ENCODE measurements at places on chromosomes 16 and 17. TPM values are rescaled to one million over a fixed set of nuclear protein-coding genes. Genes with fewer than 3 reads are reported as not detected.

Gene TMUB2
- 45.5 TPM for total RNA-seq

Gene KRT24
- total RNA-seq: not detected

Gene LUC7L3
- total RNA-seq: 212 TPM

Gene ZSCAN10
- total RNA-seq: 0.23 TPM

Gene OR1A1
- not detected for total RNA-seq

Gene FOXC2
- total RNA-seq: not detected

Gene BRIP1
- 16.0 TPM for total RNA-seq

Gene ZDHHC1
- 12.8 TPM for total RNA-seq

Gene CACNB1
- 26.0 TPM for total RNA-seq

GRCh38 chr17:15263680-15264079 is 1.4 kb downstream of the PMP22 start:
- H3K36me3 ChIP-seq: no peaks in the 10 kb centered on the region
- H3K27ac ChIP-seq: no peak overlapping the region
- no peak for DNase-seq
- H3K4me1 ChIP-seq: no peaks in the 10 kb centered on the region

DNA sequence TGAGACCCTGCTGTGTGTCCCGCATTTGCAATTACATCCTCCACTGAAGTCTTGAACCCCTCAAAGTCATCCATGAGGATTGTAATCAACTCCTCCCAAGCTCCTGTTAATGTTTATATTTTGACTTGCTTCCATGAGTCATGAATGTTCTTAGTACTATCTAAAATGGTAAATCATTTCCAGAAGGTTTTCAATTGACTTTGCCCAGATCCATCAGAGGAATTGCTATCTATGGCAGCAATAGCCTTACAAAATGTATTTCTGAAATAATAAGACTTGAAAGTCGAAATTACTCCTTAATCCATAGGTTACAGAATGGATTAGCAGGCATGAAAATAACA is 2.5 kb upstream of the C16orf87 start:
- no peaks in the 10 kb centered on the region for H3K36me3 ChIP-seq
- no peak overlapping the region for H3K27ac ChIP-seq
- no peak for DNase-seq
- H3K4me1 ChIP-seq: peaks cover 12% of the 10 kb centered on the region
- H3K27me3 ChIP-seq: no peaks in the 10 kb centered on the region

DNA sequence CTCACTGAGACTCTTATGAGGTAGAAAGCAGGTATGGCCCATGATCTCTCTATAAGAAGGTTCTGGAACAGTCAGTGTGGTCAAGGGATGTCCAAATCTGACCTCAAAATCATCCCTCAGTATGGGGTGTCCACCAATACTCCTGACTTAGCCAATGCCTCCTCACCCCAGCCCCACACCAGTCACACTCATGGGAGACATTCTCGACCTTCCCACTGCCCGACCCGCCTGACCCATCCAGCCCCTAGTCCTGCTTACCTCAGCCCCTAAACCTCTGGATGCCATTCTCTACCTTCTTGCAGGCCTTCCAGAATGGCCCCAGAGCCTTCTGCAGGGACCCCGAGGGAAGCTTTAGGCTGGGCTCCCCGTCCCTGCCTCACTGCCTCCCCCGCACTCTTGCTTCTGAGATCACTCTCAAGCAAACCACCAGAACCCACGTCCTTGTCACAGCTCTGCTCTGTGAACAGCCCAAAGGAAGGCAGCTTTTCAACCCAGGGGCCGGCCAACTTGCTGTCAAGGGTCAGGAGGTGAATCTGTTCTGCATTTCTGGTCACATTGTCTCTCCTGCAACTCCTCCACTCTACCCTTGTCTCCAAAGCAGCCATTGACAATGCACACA is 44.9 kb upstream of the RBFOX3 start:
- H3K27me3 ChIP-seq: peaks cover 79% of the 10 kb centered on the region
- H3K4me3 ChIP-seq: no peak overlapping the region
- no peaks in the 10 kb centered on the region for H3K36me3 ChIP-seq
- no peaks in the 10 kb centered on the region for H3K4me1 ChIP-seq

DNA sequence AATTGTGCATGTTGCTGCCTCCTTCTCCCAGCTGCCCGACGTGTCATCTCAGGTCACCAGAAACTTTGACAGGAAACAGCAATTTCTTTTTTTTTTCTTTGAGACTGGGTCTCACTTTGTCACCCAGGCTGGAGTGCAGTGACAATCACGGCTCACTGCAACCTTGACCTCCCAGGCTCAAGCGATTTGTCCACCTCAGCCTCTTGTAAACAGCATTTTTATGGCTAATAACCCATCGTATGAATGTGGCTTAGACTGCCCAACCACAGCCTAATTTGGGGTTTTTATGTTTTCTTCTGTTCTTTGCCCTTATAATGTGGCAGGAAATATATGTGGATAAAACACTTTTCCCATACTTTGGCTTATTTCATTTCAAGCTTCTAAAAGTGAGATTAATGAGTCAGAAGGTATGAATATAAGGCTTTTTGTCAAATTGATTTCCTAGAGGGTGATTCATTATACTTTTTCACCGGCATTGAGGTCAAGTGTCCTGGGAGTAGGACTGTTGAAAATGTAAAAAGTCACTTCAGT is 31.0 kb upstream of the SLC5A10 start:
- H3K36me3 ChIP-seq: peaks cover 8% of the 10 kb centered on the region
- H3K27me3 ChIP-seq: no peaks in the 10 kb centered on the region
- no peak overlapping the region for H3K4me3 ChIP-seq
- no peak for DNase-seq

- no peak for DNase-seq
- H3K36me3 ChIP-seq: no peaks in the 10 kb centered on the region
- H3K4me1 ChIP-seq: no peaks in the 10 kb centered on the region
- no peak overlapping the region for H3K4me3 ChIP-seq
- 0 out of 2 replicates have a peak, but pooled peaks cover 2% of the 10 kb centered on the region for H3K27me3 ChIP-seq
Measured at GRCh38 chr16:16578701-16579100, 199.8 kb downstream of the NPIPA7 start.

GRCh38 chr16:72173997-72174396 is 2.0 kb upstream of the PMFBP1 start:
- H3K27ac ChIP-seq: no peak overlapping the region
- no peak overlapping the region for H3K4me3 ChIP-seq
- no peak for DNase-seq
- peaks cover 43% of the 10 kb centered on the region for H3K27me3 ChIP-seq
- H3K4me1 ChIP-seq: no peaks in the 10 kb centered on the region

DNA sequence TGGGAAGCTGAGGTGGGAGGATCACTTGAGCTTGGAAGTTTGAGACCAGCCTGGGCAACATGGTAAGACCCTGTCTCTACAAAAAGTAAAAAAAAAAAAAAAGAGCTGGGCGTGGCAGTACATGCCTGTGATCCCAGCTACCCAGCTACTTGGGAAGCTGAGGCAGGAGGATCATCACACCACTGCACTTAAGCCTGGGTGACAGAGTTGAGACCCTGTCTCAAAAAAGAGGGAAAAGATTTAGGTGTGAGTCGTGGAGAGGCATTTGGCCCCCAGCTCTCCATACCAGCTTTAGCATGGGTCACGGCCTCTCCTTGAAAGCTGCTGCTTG is 19.1 kb downstream of the ST6GALNAC2 start:
- H3K4me3 ChIP-seq: no peak overlapping the region
- H3K36me3 ChIP-seq: peaks cover 5% of the 10 kb centered on the region
- no peaks in the 10 kb centered on the region for H3K4me1 ChIP-seq
- no peak for DNase-seq
- H3K27ac ChIP-seq: no peak overlapping the region
- no peaks in the 10 kb centered on the region for H3K27me3 ChIP-seq

GRCh38 chr16:67429799-67430503 is 970 bp upstream of the HSD11B2 start:
- no peaks in the 10 kb centered on the region for H3K36me3 ChIP-seq
- H3K4me1 ChIP-seq: no peaks in the 10 kb centered on the region
- no peaks in the 10 kb centered on the region for H3K27me3 ChIP-seq
- H3K27ac ChIP-seq: no peak overlapping the region

GRCh38 chr17:38906460-38907228 is 18.8 kb upstream of the LASP1NB start:
- H3K4me3 ChIP-seq: no peak overlapping the region
- H3K27ac ChIP-seq: no peak overlapping the region
- peaks cover 31% of the 10 kb centered on the region for H3K36me3 ChIP-seq
- DNase-seq: no peak
- peaks cover 15% of the 10 kb centered on the region for H3K4me1 ChIP-seq

- no peak overlapping the region for H3K27ac ChIP-seq
- peaks cover 18% of the 10 kb centered on the region for H3K36me3 ChIP-seq
- no peaks in the 10 kb centered on the region for H3K27me3 ChIP-seq
- no peak overlapping the region for H3K4me3 ChIP-seq
Measured at GRCh38 chr16:8928467-8928957, 35.2 kb downstream of the USP7 start.

GRCh38 chr17:37737971-37738370 is 6.9 kb downstream of the HNF1B start:
- H3K4me1 ChIP-seq: no peaks in the 10 kb centered on the region
- H3K27me3 ChIP-seq: peaks cover 44% of the 10 kb centered on the region
- no peak for DNase-seq
- no peak overlapping the region for H3K4me3 ChIP-seq

GRCh38 chr17:4236456-4236855 is 27.3 kb downstream of the ANKFY1 start:
- peaks cover 37% of the 10 kb centered on the region for H3K36me3 ChIP-seq
- DNase-seq: no peak
- H3K27me3 ChIP-seq: no peaks in the 10 kb centered on the region
- H3K4me1 ChIP-seq: no peaks in the 10 kb centered on the region
- no peak overlapping the region for H3K27ac ChIP-seq

DNA sequence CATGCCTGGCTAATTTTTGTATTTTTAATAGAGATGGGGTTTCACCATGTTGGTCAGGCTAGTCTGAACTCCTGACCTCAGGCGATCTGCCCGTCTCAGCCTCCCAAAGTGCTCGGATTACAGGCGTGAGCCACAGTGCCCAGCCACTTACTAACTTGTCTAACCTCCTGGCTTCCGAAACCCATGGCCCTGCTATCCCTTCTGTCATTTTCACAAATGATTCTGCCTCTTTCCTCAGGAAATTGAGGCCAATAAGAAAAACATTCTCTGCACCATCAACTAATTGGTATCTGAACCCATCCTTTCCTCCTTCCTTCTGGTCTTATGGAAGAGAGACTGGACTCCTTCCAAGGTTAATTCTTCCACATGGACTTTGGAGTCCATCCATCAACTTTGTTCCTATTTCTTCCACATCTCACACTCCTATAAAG is 27.9 kb upstream of the TNRC6A start:
- peak overlapping the region; percentile 36 for H3K4me3 ChIP-seq
- peak; percentile 77 for DNase-seq
- H3K4me1 ChIP-seq: peaks cover 34% of the 10 kb centered on the region
- no peaks in the 10 kb centered on the region for H3K36me3 ChIP-seq
- H3K27me3 ChIP-seq: no peaks in the 10 kb centered on the region

DNA sequence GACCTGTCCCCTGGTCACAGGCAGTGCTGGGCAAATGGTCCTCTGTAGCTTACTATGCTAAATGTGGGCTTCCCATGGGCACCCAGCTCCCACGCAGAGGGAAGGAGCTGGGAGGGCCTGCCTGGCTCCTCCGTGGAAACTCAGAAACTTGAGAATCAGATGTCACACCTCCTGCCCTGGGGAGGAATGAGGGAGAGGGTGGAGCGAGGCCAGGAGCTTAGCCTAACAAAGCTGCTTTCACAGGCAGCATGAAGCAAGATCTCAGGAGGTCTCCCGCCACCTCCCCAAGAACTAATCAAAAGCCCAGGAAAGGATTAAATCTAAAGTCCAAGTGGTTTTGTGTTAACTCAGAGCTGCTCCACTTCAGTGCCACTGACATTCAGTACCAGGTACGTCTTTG is 33.6 kb upstream of the XYLT2 start:
- H3K4me1 ChIP-seq: no peaks in the 10 kb centered on the region
- DNase-seq: no peak
- no peak overlapping the region for H3K27ac ChIP-seq
- no peaks in the 10 kb centered on the region for H3K36me3 ChIP-seq
- H3K4me3 ChIP-seq: no peak overlapping the region

- no peak overlapping the region for H3K27ac ChIP-seq
- H3K4me1 ChIP-seq: no peaks in the 10 kb centered on the region
- H3K4me3 ChIP-seq: no peak overlapping the region
- H3K27me3 ChIP-seq: peaks cover 86% of the 10 kb centered on the region
Measured at GRCh38 chr17:74690409-74690825, 22.3 kb downstream of the CD300LF start.

DNA sequence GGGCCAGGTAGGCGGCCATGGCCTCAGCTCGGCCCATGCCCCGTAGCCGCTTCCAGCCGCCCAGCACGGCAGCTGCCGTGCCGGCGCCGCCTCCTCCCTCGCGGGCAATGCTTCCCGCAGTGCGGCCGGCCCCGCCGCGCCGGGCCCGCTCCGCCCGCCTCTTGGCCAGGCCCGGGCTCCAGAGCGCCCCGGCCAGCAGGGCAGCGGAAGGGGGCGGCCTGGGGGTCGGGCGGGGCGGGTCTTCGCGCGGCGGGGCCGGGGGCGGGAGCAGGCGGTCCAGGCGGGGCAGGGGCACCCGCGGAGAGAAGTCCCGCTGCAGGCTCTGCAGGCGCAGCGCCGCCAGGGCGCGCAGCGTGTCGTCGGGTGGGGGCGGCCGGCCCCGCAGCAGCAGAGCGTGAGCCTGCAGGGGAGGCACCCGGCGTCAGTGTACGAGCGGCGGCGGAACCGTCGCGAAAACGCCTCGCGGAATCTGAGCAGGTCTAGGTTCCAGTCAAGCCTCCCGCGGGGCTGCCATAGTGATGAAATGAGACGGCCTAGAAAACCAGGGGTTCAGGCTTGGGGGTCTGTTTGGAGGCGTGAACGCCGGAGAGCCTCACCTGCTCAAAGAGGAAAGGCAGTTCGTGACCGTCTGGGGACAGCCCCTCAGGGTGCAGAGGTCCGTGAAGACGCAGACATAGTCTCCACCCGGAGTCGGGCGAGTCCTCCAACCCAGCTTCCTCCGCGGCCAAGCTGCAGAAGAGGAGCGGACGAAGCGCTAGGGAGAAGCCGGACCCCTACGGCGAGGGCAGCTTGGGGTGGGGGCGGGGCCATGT is 6.6 kb downstream of the PLEKHH3 start:
- no peak overlapping the region for H3K27ac ChIP-seq
- no peaks in the 10 kb centered on the region for H3K27me3 ChIP-seq
- no peak for DNase-seq
- H3K36me3 ChIP-seq: no peaks in the 10 kb centered on the region
- no peak overlapping the region for H3K4me3 ChIP-seq
- H3K4me1 ChIP-seq: peaks cover 46% of the 10 kb centered on the region

GRCh38 chr16:35798885-35799426 is 2339.5 kb downstream of the TP53TG3F start:
- DNase-seq: no peak
- H3K27ac ChIP-seq: no peak overlapping the region
- H3K27me3 ChIP-seq: peaks cover 54% of the 10 kb centered on the region
- H3K36me3 ChIP-seq: no peaks in the 10 kb centered on the region
- peaks cover 5% of the 10 kb centered on the region for H3K4me1 ChIP-seq
